ENCODE measurements at places on chromosomes 3 and 15.

DNA sequence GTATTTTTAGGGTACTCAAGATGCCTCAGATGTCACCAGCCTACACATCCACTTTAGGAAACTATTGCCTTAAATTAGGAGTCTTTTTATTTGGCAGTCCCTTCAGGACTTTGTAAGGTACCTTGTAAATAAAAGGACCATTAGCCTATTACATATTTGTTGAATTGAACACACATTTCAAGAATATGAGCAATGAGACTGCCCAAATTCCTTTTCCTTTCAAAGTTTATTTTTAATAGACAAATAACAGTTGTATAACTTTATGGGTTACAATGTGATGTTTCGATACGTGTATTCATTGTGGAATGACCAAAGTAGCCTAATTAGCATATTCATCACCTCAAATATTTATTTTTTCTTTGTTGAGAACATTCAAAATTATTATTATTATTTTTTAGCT, 176.7 kb upstream of the PDZRN3 start:
- DNase-seq: no peak

DNA sequence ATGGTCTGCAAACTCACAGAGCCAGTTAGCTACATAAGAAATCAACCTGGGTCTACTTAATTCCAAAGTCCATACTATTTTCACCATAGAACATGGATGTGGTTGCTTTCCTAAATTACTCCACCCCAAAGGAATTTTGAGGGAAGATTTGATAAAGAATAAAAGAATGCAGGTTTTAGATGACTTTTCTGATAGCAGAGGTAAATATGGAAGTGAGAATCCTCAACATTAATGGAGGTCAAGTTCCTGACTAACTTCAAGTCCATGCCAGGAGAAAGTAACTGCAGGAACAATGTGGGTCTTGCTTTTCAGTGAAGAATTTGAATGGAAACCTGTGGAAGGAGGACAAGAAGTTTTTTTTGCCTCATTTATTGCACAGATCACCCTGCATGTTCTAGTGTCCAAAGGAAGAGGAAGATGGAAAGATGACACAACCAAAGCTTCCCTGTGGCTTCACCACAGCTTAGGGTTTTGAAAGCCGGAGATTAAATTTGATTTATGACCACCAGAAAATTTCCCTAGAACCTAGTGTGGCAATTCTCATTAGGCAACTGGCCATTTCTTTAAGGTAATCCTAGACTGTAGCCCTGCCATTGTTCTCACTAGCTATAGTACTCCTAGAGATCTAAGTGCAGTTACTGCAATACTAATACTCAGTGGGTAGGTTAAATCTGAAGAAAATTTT, 429.7 kb downstream of the RAP2B start:
- no peak for DNase-seq

DNA sequence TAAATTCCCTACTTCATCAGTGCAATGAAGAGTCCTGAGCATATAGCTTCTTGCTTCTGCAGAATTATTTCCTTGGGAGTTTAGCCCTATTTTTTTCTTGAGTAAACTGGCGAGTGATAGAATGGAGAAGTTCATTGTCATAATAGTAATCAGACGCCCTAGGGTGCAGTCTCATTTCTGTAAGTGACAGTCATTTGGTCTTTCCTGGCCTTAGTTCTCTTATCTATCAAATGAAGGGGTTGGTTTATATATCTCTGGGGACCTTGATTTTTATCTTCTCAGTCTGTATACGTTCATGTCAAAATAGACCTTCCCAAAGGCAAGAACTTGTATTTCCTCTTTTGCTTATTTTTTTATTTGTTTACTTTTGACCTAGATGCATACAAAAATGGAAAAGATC, 9.9 kb upstream of the ALPK3 start:
- DNase-seq: no peak

DNA sequence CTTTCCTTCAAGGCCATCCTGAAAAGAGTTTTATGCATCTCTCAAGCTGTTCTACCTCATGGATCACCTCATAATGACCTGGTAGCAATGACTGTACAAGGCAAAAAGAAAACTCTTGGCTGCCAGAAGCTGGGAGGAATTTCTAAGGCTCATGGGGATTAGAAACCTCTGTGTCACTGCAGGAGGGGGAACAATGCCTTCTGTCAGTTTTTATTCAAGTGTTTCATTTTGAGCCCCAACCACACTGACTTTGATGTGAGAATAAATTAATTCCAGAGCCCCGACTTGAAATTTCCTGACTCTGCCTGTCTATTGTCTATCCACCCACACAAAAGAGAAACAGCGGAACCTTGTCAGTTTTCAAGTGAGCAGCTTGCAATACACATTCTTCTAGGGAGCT, 58.7 kb upstream of the MRPL3 start:
- DNase-seq: no peak

DNA sequence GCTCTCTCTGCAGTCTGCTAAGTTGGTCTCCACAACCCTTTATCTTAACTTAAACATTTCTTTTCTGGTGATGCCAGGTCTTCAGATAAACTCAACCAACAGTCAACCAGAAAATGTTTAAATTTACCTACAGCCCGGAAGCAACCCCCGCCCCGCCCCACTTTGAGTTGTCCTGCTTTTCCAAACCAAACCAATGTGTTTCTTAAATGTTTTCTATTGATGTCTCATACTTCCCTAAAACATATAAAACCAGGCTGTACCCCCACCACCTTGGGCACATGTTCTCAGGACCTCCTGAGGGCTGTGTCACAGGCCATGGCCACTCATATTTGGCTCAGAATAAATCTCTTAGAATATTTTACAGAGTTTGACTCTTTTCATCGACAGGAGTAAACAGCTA, 13.2 kb upstream of the GPR160 start:
- DNase-seq: no peak

All from head of caudate nucleus (tissue), 42 donors.